T-helper 17 cell (primary cell): ENCODE measurements at places on chromosomes 13 and 19.

GRCh38 chr19:32363175-32363574, 17.8 kb downstream of the ZNF507 start:
- DNase-seq, result no peak

DNA sequence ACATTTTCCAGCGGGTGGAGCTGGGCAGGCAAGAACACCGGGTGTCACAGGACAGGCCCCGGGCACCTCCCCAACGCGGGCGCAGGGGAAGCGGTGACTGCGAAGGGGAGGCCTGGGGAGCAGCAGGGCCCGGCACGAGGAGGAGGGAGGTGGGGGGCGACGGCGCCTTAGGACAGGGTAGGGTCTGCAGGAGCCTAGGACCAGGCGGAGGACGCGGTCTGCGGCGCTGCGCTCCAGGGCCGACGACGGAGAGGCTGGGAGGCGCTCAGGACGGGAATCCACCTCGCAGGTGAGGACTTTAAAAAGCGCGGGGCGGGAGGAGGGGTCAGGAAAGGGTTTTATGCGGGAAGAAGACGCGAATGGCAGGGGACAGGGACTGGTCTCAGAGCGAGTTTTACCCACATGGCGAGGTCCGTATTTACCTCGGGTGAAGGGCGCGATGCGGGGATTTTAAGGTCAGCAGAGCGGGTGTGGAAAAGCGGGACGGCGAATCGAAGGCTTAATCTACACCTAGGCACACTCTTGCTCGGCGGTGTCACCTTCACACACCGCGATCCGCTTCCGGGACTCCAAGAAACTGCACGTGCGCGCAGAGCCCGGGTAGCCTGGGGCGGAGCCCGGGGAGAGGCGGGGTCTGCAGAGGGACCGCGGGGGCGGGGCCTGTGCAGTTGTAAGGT, 13.5 kb downstream of the ERVV-2 start:
- DNase-seq, result no peak

DNA sequence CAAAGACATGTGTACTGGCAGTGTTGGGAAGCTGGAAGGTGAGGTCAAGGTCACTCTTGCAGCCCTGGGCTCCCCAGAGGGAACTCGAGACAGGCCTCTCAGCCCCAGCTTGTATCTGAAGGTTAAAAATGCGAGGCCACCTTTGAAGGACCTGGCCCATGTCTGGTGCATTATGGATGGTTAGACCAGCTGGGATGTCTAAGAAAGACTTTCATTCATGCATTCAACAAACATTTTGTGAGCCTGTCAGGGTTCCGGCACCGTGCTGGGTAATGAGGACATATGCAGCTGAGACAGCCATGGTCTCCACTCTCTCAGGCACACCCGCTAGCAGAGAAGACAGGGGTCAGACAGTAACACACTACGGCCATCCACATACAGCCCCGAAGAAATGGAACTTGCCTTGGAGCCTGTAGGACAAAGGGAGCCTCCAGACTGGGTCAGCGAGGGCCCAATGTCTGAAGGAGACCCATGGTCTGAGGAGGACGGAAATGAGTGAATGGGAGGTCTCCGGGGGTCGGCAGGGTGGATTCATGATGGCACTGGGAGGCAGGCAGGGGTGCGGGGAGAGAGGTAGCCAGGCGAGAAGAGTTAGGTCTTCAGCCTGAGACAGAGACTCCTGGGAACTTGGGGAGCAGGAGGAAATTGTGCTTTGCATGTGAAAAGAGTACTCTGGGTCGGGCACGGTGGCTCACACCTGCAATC, 19.0 kb downstream of the VSTM2B start:
- no peak for DNase-seq

- no peak for DNase-seq
These were observed 120.7 kb upstream of the OBI1 start for GRCh38 chr13:78779608-78780007.
